ENCODE measurements at places on chromosomes 3 and 15. TPM values are rescaled to one million over a fixed set of nuclear protein-coding genes. Genes with fewer than 3 reads are reported as not detected.

DNA sequence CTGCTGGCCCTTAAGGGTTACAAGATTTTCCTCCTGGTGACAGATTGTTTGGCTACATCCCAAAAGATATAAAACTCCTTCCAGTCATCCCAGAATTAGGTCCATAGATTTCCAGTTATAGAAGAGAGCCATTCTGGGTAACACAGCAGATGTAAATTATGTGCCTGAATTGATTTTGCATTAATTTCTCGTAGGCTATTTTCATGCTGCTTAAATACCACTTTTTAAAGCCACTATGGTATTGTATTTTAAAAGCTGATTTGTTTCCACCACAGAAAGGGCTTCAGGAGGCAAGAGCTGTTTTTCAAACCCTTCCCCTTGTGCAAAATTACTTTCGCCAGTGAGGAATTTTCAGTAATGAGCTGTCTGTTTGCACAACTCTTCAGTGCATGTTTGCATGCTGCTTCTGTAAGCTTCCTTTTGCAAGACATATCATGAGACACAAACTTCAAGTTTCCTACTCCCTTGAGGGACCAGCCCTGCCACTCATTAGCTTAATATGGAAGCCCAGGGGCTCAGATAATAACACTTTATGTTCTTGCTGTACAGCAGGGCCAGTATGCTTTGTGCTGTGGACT, 105.4 kb upstream of the TNIK start:
- H3K4me3 ChIP-seq = no peak overlapping the region
- no peak overlapping the region for H3K27ac ChIP-seq
- DNase-seq = no peak
- peaks cover 9% of the 10 kb centered on the region for H3K4me1 ChIP-seq
- H3K36me3 ChIP-seq = no peaks in the 10 kb centered on the region

Gene ROPN1
- total RNA-seq = not detected

Gene POPDC2
- 5.5 TPM for total RNA-seq

Gene ZNF80
- 1.7 TPM for total RNA-seq

DNA sequence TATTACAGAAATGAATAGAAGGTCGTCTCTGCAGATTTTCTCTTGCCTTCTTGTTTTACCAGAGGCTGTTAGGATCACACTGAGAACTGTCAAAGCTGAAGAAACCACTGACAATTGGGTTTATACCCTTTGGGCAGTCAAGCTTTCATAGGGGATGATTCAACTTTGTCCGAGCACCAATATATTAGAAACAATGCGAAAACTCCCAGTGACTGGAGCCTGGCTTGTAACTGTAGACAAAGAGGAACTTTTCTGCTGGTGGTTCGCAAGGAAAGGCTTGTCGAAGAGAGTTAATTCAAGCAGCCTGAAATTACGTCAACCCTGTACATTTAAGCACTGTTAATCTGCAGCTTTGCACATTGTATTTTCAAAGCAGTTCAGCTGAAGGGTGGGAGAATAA, 193.2 kb upstream of the ZNF385D start:
- no peaks in the 10 kb centered on the region for H3K36me3 ChIP-seq
- H3K27ac ChIP-seq = no peak overlapping the region
- no peak overlapping the region for H3K4me3 ChIP-seq
- no peaks in the 10 kb centered on the region for H3K27me3 ChIP-seq
- no peak for DNase-seq

Gene LSMEM2
- total RNA-seq = not detected

DNA sequence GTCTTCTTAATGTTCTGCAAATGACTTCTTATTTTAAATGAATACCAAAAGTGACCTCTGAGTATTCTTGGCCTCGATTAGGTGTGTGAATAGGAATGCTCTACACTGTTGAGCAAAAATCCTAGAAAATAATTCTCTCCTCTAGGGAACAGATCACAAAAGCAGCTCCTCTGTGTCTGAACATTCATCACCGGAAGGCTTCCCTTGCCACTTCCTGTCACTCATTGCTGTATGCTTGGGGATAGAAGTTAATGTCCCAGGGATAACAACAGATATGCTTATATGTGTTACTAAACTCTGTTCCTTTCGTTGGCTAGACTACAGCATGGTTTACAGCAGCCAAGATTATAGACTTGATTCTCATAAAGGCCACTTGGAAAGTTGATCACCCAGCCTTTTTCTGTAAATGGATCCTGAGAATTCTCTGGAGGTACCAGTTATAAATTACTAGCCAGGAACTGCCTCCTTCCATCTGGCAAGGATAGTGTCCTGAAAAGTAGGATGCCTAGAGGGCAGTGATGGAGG, 16.0 kb upstream of the PTX3 start:
- H3K27me3 ChIP-seq = peaks cover 1% of the 10 kb centered on the region
- no peaks in the 10 kb centered on the region for H3K36me3 ChIP-seq
- H3K4me1 ChIP-seq = no peaks in the 10 kb centered on the region

- H3K27ac ChIP-seq = no peak overlapping the region
- no peaks in the 10 kb centered on the region for H3K4me1 ChIP-seq
- no peaks in the 10 kb centered on the region for H3K36me3 ChIP-seq
- no peak overlapping the region for H3K4me3 ChIP-seq
Measured at GRCh38 chr3:101065962-101066361, 72.7 kb upstream of the ABI3BP start.

Gene ZPLD1
- not detected for total RNA-seq

DNA sequence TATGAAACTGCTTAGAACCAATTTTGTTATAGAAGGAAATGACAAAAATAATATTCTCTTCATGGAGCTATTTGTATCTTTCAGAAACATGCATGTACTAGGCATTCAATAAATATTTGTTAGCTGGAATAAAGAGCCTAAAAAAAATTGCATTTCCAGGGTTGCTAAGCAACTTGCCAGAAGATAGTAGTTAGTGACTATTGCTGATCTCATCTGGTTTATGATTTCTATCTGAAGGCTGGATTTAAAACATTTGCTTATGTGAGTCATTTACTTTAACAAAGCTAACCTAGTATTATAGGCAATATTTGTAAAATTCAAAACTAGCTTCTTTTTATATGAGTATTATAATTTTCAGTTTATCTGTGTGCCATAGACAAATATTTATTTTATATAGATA, 78.3 kb downstream of the NAALADL2 start:
- no peak overlapping the region for H3K4me3 ChIP-seq
- no peak for DNase-seq
- H3K36me3 ChIP-seq = no peaks in the 10 kb centered on the region
- no peaks in the 10 kb centered on the region for H3K4me1 ChIP-seq

- peaks cover 4% of the 10 kb centered on the region for H3K27me3 ChIP-seq
- no peak overlapping the region for H3K4me3 ChIP-seq
- no peaks in the 10 kb centered on the region for H3K36me3 ChIP-seq
- H3K27ac ChIP-seq = no peak overlapping the region
Measured at GRCh38 chr3:178367817-178368617, 168.2 kb upstream of the KCNMB2 start.

DNA sequence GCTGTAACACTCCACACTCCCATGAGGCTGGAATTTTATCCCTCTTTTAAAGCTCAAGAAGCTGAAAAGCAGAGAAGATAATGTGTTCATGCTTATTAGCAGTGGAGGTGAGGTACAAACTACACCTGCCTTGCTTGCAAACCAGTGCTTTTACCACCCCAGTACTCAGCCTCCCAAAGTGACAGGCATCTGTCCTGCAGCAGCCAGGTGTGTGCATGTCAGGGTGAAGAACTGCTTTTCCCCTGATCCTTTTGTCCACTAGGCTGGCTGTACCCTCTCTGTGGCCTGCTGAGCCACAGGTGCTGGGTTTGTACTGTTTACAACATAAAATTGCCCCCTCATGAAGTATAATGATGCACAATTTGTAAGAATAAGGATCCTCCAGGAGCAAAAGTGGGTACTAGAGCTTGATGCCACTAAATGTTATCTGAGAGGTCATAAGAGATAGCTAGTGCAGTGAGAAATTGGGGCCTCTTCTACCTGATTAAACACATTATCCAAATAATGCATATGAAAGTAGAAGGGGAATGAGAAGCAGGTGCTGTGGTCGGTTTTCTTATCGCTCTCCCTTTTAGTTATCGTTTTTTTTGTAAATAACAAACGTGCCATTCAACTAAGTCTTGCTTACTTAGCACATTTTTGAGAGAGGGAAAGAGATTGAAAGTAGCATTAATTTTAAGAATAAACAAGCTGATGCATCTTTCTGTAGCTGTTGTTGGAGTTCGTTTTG, 39.2 kb upstream of the GADL1 start:
- no peaks in the 10 kb centered on the region for H3K27me3 ChIP-seq
- no peaks in the 10 kb centered on the region for H3K4me1 ChIP-seq
- no peak for DNase-seq
- H3K4me3 ChIP-seq = no peak overlapping the region

Gene STRIT1
- total RNA-seq = not detected

Gene THBS1
- 9.2 TPM for total RNA-seq

DNA sequence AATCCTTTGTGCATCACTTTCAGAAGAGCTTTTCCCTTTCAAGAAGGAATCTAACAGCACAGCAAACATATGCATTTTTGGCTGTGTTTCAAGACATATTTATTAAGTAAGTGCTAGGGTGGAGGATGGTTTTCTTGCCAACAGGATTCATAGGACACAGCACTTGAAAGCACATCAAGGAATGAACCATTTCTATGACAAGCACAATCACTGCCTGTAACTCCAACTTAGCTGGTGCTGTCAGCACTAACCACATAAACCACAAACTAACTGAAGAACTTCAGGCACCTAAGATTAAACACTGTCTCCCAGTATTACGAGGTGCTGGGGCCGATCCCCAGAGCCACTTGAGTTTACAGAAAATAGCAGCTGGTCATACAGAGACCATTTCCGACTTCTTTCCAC, 35.4 kb upstream of the SPRED1 start:
- H3K4me1 ChIP-seq = no peaks in the 10 kb centered on the region
- DNase-seq = no peak
- H3K4me3 ChIP-seq = no peak overlapping the region

- H3K4me3 ChIP-seq = no peak overlapping the region
- H3K4me1 ChIP-seq = no peaks in the 10 kb centered on the region
- no peak for DNase-seq
- peaks cover 5% of the 10 kb centered on the region for H3K27me3 ChIP-seq
- H3K36me3 ChIP-seq = no peaks in the 10 kb centered on the region
- H3K27ac ChIP-seq = no peak overlapping the region
Measured at GRCh38 chr3:72533591-72534473, 314.4 kb downstream of the SHQ1 start.

Gene TMCO5A
- not detected for total RNA-seq

Gene CACNA2D3
- not detected for total RNA-seq

Gene NUSAP1
- 24.4 TPM for total RNA-seq

DNA sequence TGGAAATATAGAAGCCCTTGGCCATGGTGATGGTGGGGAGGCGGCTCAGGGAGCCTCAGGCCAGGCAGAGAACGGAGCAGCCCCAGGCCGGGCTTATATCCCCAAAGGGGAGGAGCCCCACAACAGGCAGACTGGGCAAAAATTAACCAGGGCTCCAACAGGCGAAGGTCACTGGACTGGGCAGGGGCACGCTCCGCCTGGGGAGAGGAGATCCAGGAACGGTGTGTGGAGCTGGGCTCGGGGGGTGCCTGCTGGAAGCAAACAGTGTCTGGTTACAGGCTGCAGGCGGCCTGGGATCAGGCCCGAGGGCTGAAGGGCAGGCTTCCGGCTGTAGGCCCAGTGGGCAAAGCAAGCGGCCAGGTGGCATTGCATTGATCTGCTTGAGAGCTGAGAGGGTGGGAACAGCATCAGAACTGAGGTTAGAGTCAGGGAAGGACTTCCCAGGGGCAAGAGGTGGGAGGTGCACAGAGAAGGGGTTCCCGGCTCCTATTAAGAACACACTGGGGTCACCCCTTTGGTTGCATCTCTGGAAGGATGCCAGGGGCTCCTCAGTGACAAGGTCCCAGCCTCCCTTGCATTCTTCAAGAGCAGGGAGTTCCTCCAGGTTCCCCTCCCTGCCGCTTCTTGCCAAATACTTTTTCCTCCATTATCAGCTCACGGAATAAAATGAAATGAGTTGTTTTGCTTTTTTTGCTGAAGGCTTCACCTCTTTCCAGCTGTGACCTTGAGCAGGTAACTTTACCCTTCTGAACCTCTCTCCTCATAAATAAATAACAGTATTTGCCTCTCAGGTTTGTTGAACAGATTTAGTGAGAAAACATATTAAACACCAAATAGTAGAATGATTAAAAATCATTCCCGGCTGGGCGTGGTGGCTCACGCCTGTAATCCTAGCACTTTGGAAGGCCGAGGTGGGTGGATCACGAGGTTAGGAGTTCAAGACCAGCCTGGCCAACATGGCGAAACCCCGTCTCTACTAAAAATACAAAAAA, 7.8 kb downstream of the ANPEP start:
- no peak overlapping the region for H3K27ac ChIP-seq
- H3K4me3 ChIP-seq = no peak overlapping the region
- no peak for DNase-seq
- no peaks in the 10 kb centered on the region for H3K27me3 ChIP-seq
- H3K4me1 ChIP-seq = no peaks in the 10 kb centered on the region
- no peaks in the 10 kb centered on the region for H3K36me3 ChIP-seq

DNA sequence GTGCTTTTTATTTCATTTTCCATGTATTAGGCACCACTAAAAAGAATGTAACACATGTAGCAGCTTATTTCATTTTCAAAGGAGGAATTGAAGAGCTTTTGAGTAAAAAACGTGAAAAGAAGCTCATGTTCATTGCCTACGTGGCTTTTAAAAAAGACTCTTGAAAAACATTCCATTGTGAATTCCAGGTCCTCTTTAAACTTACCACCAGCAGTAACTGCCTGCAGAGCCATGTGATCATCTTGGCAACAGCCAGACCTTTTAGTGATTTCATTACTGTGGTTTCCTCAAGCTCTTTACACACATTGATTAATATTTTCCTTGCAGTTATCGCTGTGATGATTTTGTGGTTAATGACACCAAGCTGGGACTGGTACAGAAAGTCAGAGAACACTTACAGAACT, 43.8 kb upstream of the FBXL22 start:
- no peak overlapping the region for H3K27ac ChIP-seq
- no peak overlapping the region for H3K4me3 ChIP-seq
- peaks cover 31% of the 10 kb centered on the region for H3K36me3 ChIP-seq
- DNase-seq = no peak
- peaks cover 10% of the 10 kb centered on the region for H3K4me1 ChIP-seq

Gene DOCK3
- total RNA-seq = 0.35 TPM

- no peak for DNase-seq
- no peak overlapping the region for H3K4me3 ChIP-seq
- H3K4me1 ChIP-seq = no peaks in the 10 kb centered on the region
- peaks cover 49% of the 10 kb centered on the region for H3K36me3 ChIP-seq
Measured at GRCh38 chr15:75416584-75416983, 34.9 kb downstream of the SIN3A start.

DNA sequence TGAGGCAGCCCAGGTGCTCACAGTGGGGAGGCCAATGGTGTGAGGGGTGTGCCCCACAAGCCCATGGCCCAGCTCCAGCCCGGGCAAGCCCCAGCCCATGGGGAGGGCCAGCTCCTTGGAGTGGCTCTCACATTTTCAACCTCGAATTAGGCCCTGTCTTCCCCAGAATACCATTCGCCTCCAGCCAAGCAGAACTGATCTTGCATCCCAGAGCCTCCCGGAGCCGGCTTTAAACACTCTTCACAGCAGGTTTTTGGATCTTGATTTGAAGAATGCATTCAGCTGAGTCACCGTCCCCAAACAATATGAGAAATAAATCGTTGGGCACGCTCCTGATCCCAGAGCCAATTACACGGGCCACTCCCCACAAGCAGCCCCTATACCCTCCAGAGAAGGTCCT, 23.7 kb downstream of the TPRA1 start:
- no peaks in the 10 kb centered on the region for H3K27me3 ChIP-seq
- H3K4me3 ChIP-seq = no peak overlapping the region
- peaks cover 7% of the 10 kb centered on the region for H3K36me3 ChIP-seq
- no peaks in the 10 kb centered on the region for H3K4me1 ChIP-seq
- DNase-seq = no peak
- no peak overlapping the region for H3K27ac ChIP-seq

- H3K27ac ChIP-seq = no peak overlapping the region
- H3K4me1 ChIP-seq = no peaks in the 10 kb centered on the region
- no peaks in the 10 kb centered on the region for H3K36me3 ChIP-seq
- no peaks in the 10 kb centered on the region for H3K27me3 ChIP-seq
- no peak for DNase-seq
- no peak overlapping the region for H3K4me3 ChIP-seq
Measured at GRCh38 chr3:157276801-157277200, 116.9 kb upstream of the CCNL1 start.
